Effector CD4-positive, alpha-beta T cell (primary cell): ENCODE measurements at places on chromosomes 1 and 21.

DNA sequence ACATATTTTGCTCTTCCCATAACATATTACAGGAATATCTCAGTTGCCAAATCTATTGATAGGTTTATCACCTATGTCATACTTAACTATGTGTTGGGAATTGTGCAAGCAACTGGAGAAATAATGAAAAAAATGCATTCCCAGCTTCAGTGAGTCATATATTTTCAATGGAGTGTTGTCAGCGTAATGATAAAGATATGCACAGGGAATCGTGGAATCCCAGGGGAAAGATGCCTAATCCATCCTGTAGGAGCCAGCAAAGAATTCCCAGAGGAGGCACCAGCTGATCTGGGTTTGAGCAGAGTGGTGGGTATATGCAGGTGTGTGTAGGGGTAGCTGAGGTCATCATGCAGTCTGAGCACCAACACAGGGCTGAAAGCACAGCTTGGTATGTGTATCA, 213.3 kb upstream of the DAB1 start:
- no peak for DNase-seq

GRCh38 chr21:44539991-44540666, at the start of gene KRTAP10-1:
Gene KRTAP10-1, minus strand, starts transcription at chr21:44540195. Its CDS starts 45 bp downstream, at chr21:44540150.
- no peak for DNase-seq

- DNase-seq = no peak
Measured at GRCh38 chr1:57620605-57621004, 196.7 kb upstream of the DAB1 start.

DNA sequence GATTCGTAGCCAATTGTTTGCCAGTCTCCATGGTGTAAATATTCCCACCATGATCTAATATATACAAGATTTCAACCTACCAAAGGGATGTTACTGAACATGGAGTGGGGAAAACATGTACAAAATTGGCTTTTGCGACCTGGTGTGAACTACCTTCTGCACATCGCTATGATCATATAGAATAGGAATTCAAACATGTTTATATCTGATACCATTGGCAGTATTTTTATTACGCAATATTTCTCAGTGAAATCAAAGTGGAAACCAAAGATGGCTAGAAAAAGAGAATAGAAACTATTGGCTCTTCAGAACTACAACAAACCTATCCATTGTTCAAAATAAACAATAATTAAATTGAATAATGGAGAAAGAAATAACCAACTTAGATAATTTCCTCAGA, 285.1 kb downstream of the TPR start:
- DNase-seq = no peak

GRCh38 chr1:101974599-101975274, 22.0 kb downstream of the OLFM3 start:
- DNase-seq = no peak

DNA sequence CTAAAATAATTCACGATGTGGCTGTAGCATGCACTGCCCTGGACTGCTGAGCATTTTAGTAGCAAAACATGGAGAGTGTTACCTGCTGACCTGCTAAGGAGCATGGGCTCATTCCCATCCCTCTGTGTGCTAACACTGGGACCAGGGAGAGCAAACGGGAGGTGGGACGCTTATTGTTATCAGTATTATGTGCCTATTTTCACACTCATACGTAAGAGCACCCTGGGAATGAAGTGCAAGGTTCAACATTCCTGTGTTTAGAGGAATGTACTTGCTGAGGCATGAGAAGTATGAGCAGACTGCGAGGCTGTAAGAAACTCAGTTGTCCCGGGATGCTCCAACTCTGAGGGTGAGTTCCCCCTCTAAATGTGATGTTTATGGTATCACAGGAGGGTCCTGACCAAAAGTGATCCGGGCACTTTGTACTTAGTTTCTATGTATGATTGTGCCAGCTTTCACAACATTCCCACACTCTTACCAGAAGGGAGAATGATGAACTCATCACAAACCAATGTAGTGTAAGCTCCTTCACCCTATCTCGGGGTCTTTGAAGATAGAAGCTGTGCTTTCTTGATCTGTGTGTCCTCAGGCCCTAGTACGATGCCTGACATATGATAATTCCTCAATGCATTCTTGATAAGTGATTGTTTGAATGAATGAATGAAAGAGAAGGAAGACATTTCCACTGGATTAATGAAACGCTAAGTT, 164.8 kb downstream of the KCNJ6 start:
- no peak for DNase-seq

- no peak for DNase-seq
Measured at GRCh38 chr1:10726355-10726754, 70.1 kb downstream of the CASZ1 start.

DNA sequence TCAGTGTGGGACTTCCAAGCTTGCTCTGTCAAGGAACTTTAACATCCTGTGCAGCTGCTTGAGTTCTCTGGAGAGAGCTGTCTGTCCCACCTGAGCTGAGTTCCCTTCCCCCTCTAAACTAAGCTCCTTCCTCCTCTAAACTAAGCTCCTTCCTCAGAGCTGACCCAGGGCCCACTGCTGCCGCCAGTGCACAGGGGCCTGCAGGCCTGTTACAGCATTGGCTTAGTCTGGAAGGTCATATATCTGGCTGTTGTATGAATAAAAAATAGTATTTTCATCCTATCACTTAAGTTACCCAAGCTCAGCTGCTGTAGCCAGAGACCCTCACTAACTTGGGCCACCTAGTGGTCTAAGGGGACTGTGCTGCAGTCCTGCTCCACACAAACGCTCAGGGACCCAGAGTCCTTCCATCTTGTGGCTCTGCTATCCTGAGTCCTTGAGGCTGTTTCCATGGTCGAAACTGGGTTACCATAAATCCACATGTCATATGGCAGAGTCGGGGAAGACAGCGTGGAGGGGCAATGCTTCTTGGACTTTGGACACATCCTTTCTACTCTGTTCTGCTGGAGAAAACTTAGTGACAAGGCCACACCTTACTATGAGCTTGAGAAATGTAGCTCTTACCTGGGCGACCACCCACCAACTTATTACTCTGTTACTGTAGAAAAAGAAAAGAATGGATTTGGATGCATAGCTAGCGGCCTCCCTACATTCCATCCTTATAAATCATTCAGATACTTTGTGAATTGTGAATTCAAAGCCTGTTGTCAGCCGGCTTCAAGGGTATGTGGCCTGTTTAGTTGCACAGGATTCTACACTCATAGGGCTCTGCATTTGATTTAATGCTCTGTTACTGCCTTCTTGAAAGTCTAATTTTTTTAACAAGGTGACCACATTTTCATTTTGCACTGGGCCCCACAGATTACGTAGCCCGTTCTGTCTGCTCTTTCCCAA, 71.4 kb upstream of the GCLM start:
- no peak for DNase-seq

DNA sequence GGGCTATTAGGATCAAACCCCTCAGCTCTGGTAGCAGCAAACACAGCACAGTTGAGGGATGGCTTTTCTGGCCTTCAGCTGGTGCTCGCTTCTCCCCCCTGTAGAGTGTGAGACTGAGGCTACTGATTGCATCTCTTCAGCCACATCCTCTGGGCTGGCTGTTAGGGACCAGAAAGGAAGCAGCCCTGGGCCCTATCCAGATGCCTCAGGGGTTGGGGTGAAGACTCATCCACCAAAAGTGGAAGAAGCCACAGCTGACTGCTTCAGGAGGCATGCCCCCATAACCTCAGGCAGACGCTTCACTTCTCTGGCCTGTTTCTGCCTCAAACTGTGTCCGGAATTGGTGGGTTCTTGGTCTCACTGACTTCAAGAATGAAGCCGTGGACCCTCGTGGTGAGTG, 6.2 kb upstream of the TMEM200B start:
- DNase-seq = no peak

- DNase-seq = peak; percentile 49
Measured at GRCh38 chr1:175208773-175209492, 16.4 kb upstream of the KIAA0040 start.

- DNase-seq = no peak
Measured at GRCh38 chr1:178407655-178408054, 89.1 kb downstream of the CLEC20A start.

GRCh38 chr1:217270101-217270500, 360.8 kb downstream of the GPATCH2 start:
- DNase-seq = no peak

DNA sequence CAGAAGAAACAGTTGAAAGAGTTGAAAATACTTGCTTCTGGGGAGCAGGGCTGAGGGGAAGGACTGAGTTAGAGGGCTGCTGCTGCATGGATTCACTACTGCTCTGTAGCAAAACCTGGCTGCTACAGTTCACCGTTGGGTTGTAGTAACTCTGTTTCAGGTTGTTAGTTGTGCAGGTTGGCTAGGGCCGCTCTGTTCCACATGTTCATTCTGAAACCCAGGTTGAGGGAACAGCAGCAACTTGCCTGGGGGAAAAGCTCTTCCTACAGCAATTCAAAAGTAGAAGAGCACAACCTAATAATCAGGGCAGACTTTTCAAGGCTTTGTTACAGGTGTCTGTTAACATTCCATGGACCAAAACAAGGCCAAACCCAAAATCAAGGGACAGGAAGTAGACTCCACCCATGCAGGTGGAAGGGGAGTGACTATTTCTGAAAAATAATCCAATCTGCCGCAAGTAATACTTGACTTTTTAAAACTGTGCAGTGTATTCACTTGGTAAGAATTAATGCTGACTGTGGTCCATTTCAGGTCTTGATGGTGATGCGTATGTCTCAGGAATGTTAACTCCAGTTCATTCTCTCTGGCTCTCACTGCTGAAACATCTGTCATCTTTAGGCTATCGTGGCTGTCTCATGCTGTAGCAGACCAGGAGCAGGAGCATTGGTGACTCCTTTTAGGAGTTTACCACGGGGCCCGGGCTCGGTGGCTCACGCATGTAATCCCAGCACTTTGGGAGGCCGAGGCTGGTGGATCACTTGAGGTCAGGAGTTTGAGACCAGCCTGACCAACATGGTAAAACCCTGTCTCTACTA, 5.1 kb upstream of the PARK7 start:
- no peak for DNase-seq

- no peak for DNase-seq
Measured at GRCh38 chr1:215001419-215002021, 81.0 kb upstream of the KCNK2 start.

- no peak for DNase-seq
Measured at GRCh38 chr1:180271272-180272255, 41.5 kb downstream of the LHX4 start.

- DNase-seq = no peak
Measured at GRCh38 chr1:231751415-231751814, 124.8 kb downstream of the DISC1 start.
